Activated CD4-positive, alpha-beta memory T cell treated with anti-CD3 and anti-CD28 coated beads for 36 hours (primary cell): ENCODE measurements at places on chromosomes 13 and 19. TPM values are rescaled to one million over a fixed set of nuclear protein-coding genes. Genes with fewer than 3 reads are reported as not detected.

DNA sequence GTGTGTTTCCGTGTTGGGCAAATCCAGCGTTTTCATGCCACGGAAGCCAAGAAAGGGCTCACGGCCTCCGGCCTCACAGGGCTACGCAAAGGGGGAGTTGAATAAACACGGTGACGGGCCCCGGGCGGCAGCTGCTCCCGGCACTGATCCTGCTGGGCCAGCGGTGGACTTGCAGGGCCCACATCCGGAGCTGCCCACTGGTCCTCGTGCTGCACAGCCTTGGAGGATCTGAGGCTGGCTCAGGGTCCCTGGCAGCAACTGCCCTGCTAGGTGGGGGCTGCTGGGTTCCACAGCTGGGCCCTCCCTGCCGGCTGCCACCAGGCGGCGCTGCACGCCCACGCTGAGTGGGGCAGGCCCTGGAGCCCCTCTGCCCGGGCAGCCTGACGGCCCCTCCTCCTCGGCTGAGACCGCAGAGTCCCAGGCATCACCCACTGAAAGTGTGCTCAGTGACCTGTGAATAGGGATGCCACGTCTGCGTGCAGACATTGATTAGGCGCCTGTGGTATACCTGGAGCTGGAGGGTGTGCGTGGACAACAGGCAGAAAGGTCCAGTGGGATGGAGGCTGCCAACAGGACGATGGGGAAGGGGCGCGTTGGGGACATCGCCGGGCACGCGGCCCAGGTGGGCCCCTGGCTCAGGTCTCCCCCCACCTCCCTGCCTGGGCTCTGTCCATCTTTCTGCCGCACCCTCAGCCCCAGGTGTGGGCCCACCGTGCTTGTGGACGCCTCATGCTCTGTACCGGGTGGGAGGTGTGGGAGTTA, 5.3 kb upstream of the HCN2 start:
- DNase-seq = peak; percentile 74

DNA sequence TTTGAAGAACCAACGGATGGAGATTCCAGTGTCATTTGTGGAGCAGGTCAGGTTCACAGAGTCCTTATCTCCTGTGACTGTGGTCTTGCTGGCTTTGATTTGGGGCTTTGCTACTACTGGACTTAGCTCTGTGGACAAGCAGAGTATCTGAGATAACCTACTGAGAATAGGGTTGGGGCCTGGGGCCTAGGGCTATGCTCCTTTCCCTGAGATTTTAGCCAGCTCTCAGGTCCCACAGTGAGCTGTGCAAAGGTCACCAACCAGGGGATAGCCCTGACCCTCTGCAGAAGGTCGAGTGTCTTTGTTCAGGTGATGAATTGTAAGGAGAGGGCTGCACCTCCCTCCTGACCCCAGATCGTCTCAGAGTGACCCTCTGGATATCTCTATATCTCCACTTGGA, 9.2 kb downstream of the CEACAM1 start:
- no peak for DNase-seq

DNA sequence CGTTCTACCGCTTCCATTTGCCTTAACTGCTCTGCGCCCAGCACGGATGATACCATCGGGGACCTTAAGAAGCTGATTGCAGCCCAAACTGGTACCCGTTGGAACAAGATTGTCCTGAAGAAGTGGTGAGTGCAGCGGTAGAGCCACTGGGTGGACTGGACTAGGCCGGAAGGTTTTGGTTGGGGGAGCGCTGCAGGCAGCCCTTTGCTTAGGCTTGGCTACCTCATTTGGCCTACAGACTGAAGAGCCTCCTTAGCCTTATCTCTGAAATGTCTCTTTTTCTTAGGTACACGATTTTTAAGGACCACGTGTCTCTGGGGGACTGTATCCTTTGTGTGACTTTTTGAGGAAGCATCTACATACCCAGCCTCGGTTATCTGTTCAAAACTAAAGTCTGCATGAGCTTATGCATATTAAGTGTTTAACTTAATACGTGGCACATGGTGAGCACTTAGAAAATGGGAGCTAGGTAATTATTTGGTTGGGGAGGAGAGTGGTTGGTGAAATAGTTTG, 889 bp downstream of the UBL5 start:
- DNase-seq = no peak

The TLE2 gene
- total RNA-seq = 8.5 TPM

- DNase-seq = peak; percentile 38
These were observed 705 bp downstream of the STXBP2 start for GRCh38 chr19:7637374-7638256.

- no peak for DNase-seq
These were observed 4.2 kb downstream of the PGPEP1 start for GRCh38 chr19:18344582-18344950.

- DNase-seq = no peak
These were observed 283.2 kb upstream of the ARGLU1 start for GRCh38 chr13:106850973-106851650.

The PRTN3 gene
- total RNA-seq = not detected

DNA sequence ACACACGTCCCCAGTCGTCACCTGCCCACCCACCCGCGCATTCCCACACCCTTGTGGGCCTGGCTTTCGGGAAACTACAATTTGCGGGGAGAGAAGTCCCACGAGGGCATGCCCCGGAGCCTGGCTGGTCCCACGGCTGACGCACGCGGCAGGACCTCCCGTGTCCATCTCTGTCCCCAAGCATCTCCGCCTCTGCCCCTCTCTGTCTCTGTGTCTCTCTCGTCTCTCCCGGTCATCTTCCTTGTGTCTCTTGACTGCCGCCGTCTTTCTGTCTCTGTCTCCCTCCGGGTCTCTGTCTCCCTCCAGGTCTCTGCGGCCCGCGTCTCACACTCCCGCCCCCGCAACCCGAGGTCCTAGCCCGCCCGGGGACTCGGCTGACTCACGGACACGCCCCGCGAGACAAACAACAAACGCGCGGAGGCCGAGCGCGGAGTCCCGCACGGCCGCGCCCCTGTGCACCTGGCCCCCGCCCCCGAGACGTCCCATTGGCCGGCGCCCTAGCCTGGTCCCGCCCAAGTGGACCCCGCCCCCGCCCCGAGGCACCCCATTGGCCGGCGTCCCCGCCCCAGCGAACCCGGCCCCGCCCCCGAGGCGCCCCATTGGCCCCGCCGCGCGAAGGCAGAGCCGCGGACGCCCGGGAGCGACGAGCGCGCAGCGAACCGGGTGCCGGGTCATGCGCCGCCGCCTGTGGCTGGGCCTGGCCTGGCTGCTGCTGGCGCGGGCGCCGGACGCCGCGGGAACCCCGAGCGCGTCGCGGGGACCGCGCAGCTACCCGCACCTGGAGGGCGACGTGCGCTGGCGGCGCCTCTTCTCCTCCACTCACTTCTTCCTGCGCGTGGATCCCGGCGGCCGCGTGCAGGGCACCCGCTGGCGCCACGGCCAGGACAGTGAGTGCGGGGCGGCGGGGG, at the start of gene FGF22:
FGF22 (plus strand) TSS at position 627 of the 908 bp plus-strand sequence; CDS start at position 674, 47 bp downstream.
- peak; percentile 96 for DNase-seq

DNA sequence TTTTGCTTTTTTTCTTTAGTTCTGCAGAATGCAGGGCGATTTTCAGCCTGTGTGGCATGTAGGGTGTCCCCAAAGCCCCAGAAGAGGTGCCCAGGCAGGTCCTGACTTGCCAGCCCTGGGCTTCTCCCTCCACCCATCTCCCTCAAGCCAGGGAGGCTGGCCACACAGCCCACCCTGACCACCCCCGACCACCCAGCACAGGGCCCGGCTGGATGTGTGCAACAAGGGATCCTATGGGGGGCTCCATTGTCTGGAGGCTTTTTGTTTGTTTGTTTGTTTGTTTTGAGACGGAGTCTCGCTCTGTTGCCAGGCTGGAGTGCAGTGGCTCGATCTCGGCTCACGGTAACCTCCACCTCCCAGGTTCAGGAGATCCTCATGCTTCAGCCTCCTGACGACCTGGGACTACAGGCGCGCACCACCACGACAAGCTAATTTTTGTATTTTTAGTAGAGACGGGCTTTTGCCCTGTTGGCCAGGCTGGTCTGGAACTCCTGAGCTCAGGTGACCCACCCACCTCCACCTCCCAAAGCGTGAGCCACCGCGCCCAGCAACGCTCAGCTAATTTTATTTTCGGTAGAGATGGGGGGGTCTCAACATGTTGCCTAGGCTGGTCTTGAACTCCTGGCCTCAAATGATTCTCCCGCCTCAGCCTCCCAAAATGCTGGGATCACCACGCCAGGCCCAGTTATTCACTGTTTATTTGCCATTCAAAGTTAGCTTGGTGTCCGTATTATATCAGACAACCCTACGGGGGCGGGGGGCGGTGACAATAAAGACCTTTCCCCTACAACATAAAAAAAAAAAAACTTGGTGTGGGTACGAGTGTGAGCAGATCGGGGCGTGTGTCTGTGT, 7.8 kb upstream of the MKNK2 start:
- no peak for DNase-seq

- DNase-seq = no peak
These were observed 42.8 kb downstream of the BICRA start for GRCh38 chr19:47651691-47652090.

DNA sequence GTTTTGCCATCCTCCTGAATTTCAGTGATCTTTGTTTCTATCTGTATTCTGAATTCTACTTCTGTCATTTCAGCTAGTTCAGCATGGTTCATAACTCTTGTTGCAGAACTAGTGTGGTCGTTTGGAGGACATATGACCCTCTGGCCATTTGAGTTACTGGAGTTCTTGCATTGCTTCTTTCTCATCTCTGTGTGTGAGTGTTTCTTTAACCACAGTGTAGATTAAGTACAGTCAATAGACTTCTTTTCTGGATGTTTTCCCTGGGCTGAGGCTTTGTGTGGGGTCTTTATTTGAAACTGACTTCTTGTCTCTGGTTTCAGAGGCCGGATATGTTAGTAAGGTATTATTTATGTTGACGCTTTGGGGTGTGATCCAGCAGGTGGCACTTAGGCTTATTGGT, 14.7 kb downstream of the IGFL2 start:
- no peak for DNase-seq

DNA sequence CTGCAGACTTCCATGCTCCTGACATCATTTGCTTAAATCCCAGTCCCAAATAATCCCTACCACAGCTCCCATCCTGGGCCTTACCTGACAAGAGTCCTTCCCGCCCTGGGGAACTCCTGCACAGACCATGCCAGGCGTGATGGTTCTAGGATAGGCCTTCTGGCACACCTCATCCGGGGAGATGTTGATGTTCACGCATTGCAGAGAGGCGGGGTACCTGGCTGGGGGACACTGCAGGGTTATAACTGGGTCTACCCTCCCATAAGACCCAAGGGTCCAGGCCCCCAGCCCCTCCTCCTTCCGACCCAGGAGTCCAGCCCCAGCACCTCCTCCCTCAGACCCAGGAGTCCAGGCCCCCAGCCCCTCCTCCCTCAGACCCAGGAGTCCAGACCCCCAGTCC, 4.0 kb downstream of the KLK14 start:
- no peak for DNase-seq

DNA sequence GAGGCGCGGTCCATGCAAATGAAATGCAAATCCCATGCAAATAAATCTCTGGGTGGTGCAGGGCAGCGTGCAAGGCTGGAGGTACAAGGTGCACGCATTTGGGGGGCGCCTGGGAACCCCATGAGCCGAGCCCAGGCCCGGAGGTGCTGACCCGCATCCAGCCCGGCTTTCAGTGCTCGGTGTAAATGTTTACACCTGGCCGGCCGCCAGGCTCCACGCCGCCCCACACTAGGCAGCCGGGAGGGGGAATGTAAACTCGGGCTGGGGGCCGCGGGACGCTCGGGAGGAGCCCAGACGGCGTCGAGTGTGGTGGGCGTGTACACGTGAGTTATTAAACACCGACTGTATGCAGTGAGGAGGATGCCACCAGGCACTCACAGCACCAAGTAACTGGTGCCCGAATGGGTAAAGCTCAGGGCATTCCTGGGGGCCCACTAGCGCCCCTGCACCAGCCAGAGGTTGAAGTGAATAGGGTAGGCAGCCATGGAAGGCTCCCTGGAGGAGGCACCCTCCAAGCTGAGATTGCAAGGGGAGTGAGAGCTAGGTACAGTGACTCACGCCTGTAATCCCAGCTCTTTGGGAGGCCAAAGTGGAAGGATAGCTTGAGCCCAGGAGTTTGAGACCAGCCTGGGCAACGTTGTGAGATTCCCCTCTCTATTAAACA, 17.2 kb downstream of the FUT6 start:
- DNase-seq = no peak

- no peak for DNase-seq
These were observed 10.5 kb downstream of the DOCK6 start for GRCh38 chr19:11251650-11252314.

- no peak for DNase-seq
These were observed 9.6 kb upstream of the TIMM44 start for GRCh38 chr19:7953060-7953459.

The REEP6 gene
- total RNA-seq = 1.8 TPM

GRCh38 chr13:29005035-29005762, 185.1 kb downstream of the MTUS2 start:
- DNase-seq = no peak

The PGLYRP2 gene
- total RNA-seq = 0.24 TPM

GRCh38 chr19:28169168-28169887, 1043.6 kb downstream of the UQCRFS1 start:
- DNase-seq = no peak

GRCh38 chr19:43820098-43820883, 6.8 kb upstream of the ZNF283 start:
- DNase-seq = peak; percentile 64

GRCh38 chr13:95420501-95420900, 119.2 kb upstream of the ABCC4 start:
- no peak for DNase-seq

DNA sequence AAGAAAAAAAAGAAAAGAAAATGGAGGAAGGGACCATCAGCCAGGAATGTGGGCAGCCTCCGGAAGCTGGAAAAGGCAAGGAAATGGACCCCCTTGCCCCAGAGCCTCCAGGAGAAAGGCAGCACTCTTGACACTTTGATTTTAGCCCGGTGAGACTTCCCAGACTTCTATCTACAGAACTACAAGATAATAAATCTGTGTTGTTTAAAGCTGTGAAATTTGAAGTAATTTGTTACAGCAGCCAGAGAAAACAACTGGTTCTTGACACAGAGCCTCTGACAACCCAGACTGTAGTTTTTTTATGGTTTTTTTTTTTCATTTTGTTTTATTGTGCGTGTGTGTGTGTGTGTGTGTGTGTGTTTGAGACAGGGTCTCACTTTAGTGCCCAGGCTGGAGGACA, 7.6 kb downstream of the CTU1 start:
- no peak for DNase-seq

DNA sequence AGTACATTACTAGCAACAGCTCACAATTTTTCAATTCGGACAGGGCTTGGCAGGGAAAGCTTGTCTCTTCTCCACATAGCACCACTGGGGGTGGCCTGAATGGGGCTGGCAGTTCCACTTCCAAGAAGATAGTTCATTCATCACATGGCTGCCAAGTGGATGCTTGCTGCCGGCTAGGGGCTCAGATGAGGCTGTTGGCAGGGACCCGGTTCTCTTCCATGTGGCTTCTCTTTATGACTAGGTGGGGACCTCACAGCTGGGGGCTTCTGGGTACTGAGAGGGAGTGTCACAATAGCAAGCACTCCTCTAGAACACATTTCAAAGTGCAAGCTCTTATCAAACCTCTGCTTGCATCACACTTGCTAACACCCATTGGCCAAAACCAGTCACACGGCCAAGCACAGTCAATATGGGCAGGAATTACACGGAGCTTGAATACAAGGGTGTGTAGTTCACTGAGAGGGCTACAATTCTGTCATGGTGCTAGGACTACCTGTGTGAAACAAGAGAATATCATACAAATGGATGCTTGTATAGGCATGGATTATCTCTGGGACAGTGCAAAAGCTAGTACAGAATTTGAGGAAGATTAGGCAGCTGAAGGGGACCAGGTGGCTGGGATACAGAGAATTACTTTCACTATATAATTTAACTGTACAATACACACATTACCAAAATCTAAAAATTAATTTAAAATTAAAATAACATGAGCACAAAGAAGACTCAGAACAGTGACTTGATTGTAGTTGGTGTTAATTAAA, 32.3 kb downstream of the ATP7B start:
- DNase-seq = no peak
